NCI-H1105 (cell line): ENCODE measurements at places on chromosomes 16 and 17.

GRCh38 chr17:82490512-82491195, 28.9 kb upstream of the FOXK2 start:
- DNase-seq = no peak

DNA sequence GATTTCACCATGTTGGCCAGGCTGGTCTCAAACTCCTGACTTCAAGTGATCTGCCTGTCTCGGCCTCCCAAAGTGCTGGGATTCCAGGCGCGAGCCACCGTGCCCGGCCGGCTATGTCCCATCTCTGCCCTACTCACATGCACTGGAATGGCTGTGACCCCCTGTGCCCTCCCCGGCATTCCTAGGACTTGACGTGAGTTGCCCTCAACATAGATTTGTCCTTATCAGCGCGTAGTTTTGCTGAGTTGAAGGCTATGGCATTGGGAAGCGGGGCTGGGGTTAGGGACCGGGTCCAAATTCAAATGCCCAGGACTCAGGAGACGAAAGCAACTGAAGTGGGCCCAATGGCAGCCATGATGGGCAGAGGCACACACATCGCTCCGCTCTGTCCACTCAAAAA, 5.8 kb downstream of the UNC13D start:
- DNase-seq = no peak

GRCh38 chr17:79922116-79922601, 82.9 kb upstream of the CBX4 start:
- DNase-seq = no peak

GRCh38 chr16:56262551-56263245, 71.4 kb downstream of the GNAO1 start:
- no peak for DNase-seq

DNA sequence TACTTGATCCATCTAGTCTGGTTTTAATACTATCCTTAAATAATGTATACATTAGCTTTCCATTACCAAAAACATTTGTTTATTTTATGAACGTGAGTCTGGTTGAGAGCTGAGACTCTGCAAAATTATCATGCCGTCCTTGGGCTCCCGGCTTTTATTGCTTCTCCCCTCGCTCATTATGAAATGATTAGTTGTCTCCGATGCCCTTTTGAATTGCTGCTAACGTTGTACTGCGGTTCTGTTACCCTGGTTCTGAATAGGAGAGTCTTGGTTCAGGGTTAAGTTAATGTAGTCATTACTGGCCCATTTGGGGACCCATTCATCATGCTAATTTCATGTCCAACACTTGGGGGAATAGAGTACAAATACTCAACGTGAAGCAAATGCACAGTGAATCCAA, 12.8 kb downstream of the XYLT1 start:
- no peak for DNase-seq

DNA sequence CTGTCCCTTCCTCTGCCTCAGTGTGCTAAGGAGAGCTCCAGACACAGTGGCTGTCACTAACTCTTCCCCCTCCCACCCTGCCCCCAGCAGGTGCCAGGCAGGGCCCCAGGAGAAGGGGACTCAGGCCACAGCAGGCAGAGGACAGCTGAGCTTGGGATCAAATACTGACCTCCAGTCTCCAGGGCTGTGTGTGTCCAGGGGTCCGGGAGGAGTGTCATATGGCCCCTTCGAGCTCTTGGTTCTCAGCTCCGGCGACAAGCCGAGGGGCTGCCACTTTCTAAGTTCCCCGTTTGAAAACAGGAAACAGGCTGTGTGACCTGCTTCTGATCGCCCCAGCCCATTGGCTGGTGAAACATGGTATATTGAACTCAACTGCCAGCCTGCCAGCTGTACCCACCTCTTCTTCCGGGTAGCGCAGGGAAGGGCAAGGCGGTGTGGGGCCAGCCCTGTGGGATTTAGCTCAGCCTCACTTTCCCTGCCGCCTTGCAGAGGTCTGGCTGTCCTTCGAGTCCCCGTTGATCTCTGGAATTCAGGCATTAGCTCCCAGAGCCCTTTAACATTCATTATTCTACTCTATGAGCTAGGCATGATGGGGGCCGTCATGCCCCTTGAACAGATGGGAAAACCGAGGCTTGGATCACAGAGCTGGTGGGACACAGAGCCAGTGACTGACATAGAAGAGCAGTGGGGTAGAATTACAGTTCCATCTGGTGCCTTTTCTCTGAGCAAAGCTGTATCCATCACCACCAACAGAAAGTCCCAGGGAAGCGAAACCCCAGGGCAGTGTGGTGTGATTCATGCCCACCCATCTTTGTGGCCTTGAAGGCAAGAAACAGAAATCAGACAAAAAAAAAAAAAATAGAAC, at the start of gene SNX20:
Gene SNX20 (minus strand): TSS at position 292 of the 865 bp plus-strand sequence. CDS start 3,786 bp downstream, outside the sequence.
- no peak for DNase-seq

- DNase-seq = no peak
These were observed 15.5 kb upstream of the RBFOX3 start for GRCh38 chr17:79626156-79626890.

DNA sequence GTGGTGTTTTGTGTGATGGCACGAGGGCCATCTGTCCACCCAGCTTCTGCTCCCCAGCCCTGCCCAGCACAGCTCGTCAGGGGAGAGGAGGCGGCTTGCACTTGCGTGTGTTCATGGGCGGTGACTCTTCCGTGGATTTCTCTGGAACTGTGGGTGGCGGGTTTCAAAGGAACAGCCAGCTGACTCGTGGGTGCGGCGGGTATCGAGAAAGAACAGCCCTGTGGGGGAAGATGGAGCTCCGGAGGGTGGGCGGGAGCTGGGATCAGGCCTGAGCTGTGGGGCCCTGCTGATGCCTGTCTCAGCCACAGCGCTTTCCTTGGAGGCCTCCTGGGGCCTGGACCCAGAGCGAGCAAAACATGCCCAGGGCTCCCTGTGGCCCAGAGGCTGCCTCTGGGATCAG, 13.2 kb downstream of the NAGPA start:
- no peak for DNase-seq
